Placental pericyte (primary cell): ENCODE measurements at places on chromosomes 5 and 9. TPM values are rescaled to one million over a fixed set of nuclear protein-coding genes. Genes with fewer than 3 reads are reported as not detected.

Gene FAM221B
- total RNA-seq, result not detected in 2 replicates

Gene GRM6
- total RNA-seq, result not detected in 2 replicates

Gene ORM2
- total RNA-seq, result not detected in 2 replicates

Gene LCP2
- total RNA-seq, result under 0.01 TPM in 1 of 2 replicates, not detected in the other

Gene NAIP
- total RNA-seq, result 2.4 and 3.3 TPM in 2 replicates

Gene IFNB1
- total RNA-seq, result not detected in 2 replicates

Gene SLC22A5
- 5.7 and 9.2 TPM in 2 replicates for total RNA-seq

Gene ENTPD8
- total RNA-seq, result not detected in 2 replicates

Gene LRRC26
- not detected in 2 replicates for total RNA-seq

Gene EPB41L4A
- 0.22 and 0.29 TPM in 2 replicates for total RNA-seq

Gene SUSD1
- total RNA-seq, result 23.0 and 23.2 TPM in 2 replicates

Gene TPM2
- total RNA-seq, result 668 and 1,162 TPM in 2 replicates

Gene ZNF366
- total RNA-seq, result not detected in 2 replicates

Gene FCN2
- total RNA-seq, result not detected in 2 replicates

Gene FSTL4
- under 0.01 and 0.14 TPM in 2 replicates for total RNA-seq

Gene GPR107
- total RNA-seq, result 33.0 and 35.4 TPM in 2 replicates

Gene BHMT
- total RNA-seq, result 0.86 TPM in 1 of 2 replicates, not detected in the other

Gene GCNT1
- total RNA-seq, result 0.44 and 2.9 TPM in 2 replicates

Gene SLC25A2
- total RNA-seq, result 0.44 and 2.0 TPM in 2 replicates
